Iris pigment epithelial cell (primary cell): ENCODE measurements at places on chromosomes 13 and 19.
A peak's percentile ranks its signal among the peaks of the same experiment; 100 is the strongest.

DNA sequence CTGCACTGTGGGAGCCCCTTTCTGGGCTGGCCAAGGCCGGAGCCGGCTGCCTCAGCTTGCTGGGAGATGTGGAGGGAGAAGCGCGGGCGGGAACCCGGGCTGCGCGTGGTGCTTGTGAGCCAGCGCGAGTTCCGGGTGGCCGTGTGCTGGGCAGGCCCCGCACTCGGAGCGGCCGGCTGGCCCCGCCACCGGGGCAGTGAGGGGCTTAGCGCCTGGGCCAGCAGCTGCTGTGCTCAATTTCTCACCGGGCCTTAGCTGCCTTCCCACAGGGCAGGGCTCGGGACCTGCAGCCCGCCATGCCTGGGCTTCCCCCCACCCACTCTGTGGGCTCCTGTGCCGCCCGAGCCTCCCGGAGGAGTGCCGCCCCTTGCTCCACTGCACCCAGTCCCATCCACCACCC, 669.1 kb downstream of the PCDH9 start:
- DNase-seq, result no peak

GRCh38 chr13:40379794-40380578, 286.5 kb downstream of the FOXO1 start:
- no peak for DNase-seq

GRCh38 chr19:16001481-16002312, 52.9 kb downstream of the OR10H4 start:
- DNase-seq, result peak; percentile 87

GRCh38 chr19:51365211-51365964, 800 bp downstream of the ETFB start:
- DNase-seq, result peak; percentile 59

- peak; percentile 75 for DNase-seq
These were observed 2439.9 kb upstream of the PCDH20 start for GRCh38 chr13:63855457-63856118.

- DNase-seq, result no peak
These were observed 16.1 kb downstream of the SYDE1 start for GRCh38 chr19:15123031-15123890.
